Fibroblast of lung (primary cell): ENCODE measurements at places on chromosomes 16 and 17.

DNA sequence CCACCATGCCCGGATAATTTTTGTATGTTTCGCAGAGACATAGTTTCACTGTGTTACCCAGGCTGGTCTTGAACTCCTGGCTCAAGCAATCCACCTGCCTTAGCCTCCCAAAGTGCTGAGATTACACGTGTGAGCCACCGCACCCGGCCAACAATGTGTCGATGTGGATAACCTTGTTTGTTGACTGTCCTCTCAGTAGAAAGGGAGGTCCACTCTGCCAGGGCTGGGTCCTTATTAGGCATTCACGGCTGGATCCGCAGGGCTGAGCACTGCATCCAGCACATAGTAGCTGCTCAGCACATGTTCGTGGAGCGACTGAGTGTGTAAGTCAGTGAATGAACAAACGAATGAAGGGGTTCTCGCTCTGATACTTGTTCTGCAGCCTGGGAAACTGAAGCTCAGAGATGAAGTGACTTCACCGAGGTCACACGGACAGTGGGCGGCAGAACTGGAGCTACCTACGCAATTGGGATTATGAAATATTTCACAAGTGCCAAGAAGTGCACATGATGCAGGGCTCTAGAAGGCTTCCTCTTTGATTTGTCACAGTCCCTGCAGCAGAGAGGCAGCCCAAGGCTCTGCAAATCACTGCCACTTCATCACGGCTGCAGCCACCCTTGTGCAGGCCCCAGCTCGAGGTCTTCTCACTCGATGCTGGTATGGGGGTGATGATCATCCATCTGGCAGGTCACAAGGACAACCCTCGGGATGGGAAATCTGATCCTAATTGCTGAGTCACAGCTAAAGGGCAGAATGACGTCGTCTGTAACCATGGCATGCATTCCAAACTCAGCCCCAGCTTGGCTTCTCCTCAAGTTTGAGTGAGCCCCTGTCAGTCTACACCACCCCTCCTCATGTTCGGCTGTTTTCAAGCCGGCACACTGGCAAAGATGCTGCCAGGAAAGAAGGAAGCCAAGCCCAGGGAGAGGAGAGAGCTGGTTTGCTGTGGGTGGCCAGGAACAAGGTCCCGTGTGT is 28.0 kb upstream of the SNN start:
- peak; percentile 97 for DNase-seq

DNA sequence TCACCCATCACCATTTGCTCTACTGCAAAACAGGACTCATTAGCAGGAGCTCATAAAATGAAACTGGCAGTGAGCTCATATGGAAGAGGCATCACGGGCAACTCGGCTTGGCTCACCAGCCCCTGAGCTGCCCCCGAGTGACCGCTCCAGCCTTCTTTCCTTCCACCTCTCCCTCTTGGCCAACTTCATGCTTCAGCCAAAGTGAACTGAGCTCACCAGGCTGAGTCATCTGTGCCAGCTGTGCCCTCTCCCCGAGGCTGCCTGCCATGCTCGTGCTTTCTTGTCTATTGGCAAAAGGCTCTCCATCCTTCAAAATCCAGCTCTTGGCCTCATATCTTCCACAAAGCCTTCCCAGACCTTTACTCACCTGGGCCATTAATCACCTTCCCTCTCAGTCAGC is 391.4 kb downstream of the WWOX start:
- no peak for DNase-seq

DNA sequence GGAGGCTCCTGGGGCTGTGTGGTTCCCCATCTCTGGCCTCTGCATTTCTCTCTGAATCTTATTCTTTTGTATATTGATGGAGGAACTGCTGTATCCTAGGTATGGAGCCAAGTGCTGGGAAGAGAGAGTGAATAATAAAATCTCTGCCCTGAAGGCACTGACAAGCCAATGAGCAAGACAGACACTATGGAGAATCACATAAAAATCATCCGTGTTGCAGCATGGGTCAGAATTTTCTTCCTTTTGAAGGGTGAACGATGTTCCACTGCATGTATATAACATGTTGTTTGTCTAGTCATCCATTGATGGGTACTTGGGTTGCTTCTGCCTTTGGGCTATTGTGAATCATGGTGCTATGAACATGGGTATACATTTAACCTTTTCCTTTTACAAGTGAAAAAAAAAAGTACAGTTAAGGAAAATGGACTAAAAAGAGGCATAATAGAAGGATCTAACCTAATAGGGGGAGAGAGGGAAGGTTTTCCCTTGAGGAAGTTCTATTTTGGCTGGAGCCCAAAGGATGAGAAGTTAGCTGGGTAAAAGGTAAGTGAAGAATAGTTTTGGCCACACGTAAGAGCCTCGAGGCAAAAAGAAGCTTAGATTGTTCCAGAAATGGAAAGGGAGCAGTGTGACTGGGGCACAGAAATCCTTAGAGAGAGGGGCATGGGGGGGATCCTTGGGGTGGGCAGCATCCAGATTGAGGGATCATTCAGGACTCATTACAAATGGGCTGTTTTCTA is 32.3 kb upstream of the GNA13 start:
- no peak for DNase-seq

DNA sequence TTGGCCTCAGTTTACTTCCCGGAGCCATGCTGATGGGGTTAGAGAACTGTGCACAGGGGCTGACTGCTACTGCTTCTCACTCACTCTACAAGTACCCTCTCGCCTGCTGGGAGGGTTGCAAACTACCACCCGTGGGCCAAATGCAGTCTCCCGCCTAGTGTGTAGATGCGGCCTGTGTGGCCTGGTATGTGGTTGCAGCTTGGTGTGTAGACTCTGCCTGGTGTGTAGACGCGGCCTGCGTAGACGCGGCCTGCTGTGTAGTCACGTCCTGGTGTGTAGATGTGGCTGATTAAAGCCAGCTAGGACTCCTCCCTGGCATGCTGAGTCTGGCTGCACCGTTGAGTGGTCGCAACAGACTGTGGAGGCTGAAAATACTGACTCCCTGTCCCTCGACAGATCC is 7.3 kb downstream of the CANT1 start:
- DNase-seq = no peak

DNA sequence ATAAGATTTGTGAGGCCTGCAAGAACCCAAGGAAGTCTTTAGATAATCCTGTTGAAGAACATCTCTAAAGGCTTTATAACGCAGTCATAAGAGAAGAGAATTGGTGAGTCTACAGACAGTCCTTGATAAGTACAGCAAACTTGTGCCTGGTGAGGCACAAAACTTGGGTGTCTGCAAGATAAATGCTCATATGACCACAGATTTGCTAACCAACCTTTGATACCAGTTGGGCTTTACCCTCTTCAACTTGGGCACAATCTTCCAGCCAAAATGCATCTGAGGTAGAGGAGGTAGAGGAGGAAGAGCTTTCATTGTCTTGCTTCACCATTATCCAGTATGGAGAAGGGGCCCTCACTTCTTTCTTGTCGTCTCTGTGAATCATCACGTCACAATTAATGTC is 16.9 kb downstream of the PDZD9 start:
- no peak for DNase-seq

DNA sequence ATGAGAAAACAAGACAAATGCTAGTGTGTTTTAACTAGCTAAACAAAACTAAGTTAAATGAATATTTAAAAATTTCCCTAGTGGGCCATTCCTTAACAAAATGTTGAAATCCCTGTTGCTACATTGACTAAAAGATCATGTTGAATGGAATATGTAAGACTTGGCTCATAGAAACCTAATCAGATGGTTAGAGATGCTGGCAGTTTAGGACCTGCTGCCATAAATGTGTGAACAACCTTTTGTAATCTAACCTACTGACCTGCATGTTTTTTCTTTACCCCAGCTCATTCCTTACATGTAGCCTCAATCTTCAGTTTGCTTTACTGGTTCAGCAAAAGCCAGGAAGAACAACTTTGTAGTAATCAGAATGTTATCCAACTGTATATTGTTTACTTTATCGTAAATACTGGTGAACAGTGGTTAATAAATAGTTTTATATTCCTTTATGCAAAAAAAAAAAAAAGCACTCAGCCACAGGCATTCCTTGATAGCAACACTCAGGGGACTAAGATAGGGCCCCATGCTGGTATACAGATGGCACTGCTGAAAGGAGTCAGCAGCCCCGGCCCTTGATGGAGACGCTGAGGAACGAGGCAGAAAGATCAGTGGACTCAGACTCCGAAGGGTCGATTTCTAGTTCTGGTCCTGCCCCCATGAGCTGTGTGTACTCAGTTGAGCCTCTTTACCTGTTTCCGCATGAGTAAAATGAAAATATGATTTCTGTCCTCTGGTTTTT is 78.2 kb downstream of the MARF1 start:
- no peak for DNase-seq

DNA sequence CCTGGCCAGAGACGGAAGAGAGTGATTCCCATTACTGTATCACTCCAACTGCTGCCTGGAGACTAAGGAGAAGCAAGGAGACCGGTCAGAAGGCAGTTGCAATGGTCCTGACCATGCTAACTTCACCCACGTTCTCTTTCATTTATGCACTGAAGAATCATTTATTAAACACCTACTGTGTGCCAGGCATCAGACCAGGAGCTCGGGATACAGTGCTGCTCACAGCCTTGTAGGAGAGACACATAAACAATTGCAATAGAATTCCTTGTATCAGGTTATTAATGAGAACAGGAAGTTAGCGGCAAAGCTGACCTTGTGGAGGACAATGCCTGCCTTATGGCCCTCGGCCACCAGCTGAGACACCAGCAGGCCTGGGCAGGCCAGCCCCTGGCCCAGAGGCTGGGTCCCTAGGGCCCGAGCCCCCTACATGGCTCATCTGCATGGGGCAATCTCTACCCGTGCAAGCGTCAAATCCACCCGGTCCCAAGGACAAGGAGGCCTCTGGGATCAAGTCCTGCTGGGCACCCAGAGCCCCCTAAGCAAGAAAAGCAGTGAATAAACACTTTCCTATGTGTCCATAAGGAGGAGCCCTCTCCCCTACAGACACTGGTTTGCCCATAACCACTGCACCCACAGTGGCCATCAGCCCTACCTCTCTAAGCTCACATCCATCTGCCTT is 8.6 kb upstream of the ENPP7 start:
- DNase-seq = no peak

- no peak for DNase-seq
These were observed 554.0 kb upstream of the ZFHX3 start for GRCh38 chr16:73601911-73602310.

DNA sequence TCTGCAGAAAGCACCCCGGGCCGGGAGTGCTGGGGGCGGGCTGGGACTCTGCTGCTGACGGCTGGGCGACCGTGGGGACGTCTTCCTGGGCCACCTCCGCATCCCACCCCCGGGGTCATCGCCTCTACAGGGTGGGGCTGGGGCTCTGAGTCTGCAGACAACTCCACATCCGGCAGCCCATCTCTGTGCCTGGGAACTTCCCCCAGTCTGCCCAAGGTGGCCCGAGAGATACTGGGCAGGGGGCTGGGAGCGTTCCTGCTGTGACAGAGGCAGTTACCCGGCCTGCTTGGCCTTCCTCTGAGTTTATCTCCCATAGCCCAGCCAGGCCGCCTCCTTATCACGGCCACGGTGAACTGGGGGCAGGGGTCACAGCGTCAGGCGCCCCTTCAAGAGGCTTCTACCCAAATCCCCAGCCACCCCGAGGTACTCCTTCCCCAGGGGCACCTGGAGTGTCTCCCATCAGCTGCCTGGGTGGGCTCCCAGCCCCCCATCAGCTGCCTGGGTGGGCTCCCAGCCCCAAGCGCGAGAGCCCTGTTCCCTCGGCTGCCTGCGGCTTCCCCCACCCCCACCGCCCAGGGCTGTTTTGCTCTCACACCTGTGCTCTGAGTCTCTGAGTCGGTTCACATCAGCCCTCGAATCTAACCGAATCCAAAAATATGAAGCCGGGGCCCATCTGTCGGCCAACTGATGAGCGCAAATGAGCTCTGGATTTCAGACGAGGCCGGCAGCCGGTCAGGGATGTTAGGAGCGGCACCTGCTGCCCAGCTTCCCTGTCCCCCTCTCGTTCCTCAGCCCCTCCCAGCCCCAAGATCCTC is 15.6 kb upstream of the CBFA2T3 start:
- no peak for DNase-seq

GRCh38 chr16:83771306-83771942 is 36.4 kb upstream of the HSBP1 start:
- no peak for DNase-seq

GRCh38 chr17:57993471-57994365 is 5.7 kb upstream of the VEZF1 start:
- DNase-seq = no peak

DNA sequence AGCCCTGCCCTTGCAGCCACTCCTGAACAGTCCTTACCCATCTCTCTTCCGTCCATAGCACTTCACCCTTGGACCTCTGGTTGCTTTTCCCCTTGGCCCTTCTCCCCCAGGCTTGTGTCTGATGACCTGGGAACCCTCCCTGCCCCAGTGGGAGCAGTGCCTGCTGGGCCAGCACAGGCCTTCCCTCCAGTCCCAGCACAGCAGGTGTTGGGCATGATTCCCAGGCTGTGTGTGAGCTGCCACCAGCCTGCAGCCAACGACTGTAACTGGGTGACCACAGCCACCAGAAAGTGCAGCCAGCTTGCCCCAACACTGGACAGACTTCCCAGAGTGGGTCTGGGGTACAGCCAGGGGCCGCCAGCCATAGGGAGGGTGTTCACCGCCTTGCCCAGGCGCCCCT is 30.0 kb downstream of the CRAMP1 start:
- DNase-seq = no peak

DNA sequence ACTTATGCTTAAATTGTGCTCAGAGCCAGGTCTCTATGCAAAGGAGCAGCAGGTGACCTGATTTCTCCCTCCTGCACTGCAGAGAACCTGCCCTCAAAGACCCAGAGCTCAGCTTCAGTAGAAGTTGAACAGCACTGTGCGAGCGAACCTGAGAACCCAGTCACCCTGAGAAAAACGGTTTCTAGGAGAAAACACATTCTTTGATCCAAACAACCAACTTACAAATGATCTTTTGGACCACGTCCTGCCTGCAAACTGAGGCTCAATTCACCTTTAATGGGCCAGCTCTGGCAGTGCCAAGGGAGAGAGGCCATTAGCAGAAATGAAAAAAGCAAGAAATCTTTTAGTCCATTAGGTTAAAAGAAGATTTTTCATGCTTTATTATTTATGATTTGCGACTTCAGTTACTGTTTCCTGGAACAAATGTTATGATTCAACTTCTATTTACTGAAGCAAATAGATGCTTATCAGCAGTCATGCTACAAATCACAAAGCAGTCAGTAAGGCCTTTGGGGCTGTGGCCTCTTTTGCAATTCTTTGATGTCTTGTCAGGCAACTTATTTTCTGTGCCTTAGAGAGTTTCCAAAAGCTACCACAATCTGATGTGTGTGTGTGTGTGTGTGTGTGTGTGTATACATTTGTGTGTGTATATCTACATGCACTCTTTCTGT is 65.7 kb upstream of the LRRC37A3 start:
- DNase-seq = peak; percentile 36

- no peak for DNase-seq
These were observed 147.0 kb upstream of the TNRC6C start for GRCh38 chr17:77811521-77811920.
